ENCODE measurements at places on chromosomes 5 and 9. TPM values are rescaled to one million over a fixed set of nuclear protein-coding genes. Genes with fewer than 3 reads are reported as not detected.

DNA sequence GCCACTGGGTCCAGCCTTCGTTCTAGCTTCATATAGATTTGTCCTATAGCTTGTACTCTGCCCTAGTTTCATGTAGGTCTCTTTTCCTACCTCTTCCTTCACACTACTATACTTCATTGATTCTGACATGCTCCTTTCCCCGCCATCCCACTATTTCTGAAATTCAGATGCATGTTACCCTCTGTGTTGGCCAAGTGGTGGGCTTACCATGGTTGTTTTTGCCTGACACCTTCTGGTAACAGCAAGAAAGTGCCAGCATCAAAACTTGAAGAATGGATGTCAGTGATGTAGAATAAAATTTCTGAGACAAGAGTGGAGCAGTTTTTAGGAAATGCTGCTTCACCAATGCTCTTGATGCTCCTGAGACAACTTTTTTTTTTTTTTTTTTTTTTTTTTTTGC is 19.5 kb upstream of the SERINC5 start:
- peak; percentile 34 for DNase-seq

GRCh38 chr9:106467113-106467864 is 395.7 kb upstream of the ZNF462 start:
- DNase-seq: no peak

- DNase-seq: peak; percentile 4
Measured at GRCh38 chr5:158676642-158677469, 422.9 kb downstream of the EBF1 start.

- no peak for DNase-seq
Measured at GRCh38 chr5:139181835-139182452, 16.2 kb downstream of the SIL1 start.

GRCh38 chr9:125931211-125931610 is 184.0 kb downstream of the PBX3 start:
- no peak for DNase-seq

DNA sequence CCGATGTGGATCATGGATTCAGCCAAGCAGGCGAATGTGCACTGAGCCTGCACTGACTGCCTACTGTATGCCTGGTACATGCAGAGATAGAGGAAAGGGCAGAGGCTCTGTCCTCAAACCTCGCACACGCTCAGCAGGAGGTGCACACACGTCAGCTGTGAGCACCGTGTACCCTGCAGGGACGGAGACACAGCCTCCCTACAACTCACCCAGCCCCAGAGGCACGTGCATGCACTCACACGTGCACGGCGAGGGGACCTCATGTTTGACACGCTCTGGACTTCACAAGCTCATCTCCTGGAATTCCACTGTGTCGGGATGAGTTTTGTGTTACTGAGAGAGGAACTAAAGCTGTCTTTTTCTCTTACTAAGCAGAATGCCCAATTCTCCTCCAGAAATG is 48.4 kb downstream of the IRX2 start:
- no peak for DNase-seq

- DNase-seq: no peak
Measured at GRCh38 chr5:6393596-6394194, 15.3 kb upstream of the MED10 start.

GRCh38 chr5:160837749-160838593 is 14.0 kb downstream of the ATP10B start:
- no peak for DNase-seq

DNA sequence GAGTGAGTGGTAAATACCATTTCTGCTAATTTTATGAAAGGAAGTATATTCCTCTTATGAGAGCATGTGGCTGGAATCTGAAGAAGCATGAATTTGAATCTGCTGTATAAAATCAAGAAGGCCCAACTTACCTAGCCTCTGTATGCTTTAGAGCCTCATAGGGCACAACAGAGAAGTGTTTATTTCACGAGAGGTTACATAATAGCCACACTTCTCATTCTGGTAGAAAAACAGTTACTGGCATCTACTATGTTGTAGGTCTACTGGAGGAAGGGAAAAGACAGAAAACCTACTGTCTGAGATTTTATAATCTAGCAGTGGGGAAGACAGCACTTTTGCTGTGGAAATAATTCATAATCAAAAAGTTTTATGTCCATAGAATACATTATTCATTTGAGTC is 172.6 kb upstream of the ZNF608 start:
- DNase-seq: no peak

- DNase-seq: peak; percentile 61
Measured at GRCh38 chr9:133160742-133161546, 2.8 kb downstream of the GBGT1 start.

- peak; percentile 62 for DNase-seq
Measured at GRCh38 chr9:21964925-21965385, 29.2 kb downstream of the CDKN2A start.

GRCh38 chr5:62124266-62124665 is 181.7 kb upstream of the KIF2A start:
- DNase-seq: no peak

- DNase-seq: no peak
Measured at GRCh38 chr5:118042076-118042475, 946.3 kb downstream of the DTWD2 start.

- no peak for DNase-seq
Measured at GRCh38 chr5:431001-431710, 11.8 kb upstream of the EXOC3 start.

GRCh38 chr5:150644514-150644913 is 4.1 kb downstream of the SYNPO start:
- no peak for DNase-seq

The SLC45A2 gene
- not detected for total RNA-seq

The PCDHGA7 gene
- total RNA-seq: not detected

The IRGM gene
- total RNA-seq: 1.8 TPM

The SPATA31C1 gene
- total RNA-seq: not detected

The CNTRL gene
- 135 TPM for total RNA-seq

The TNFSF15 gene
- total RNA-seq: not detected

The VPS13A gene
- 53.1 TPM for total RNA-seq

The SELENOP gene
- 0.62 TPM for total RNA-seq

The COL5A1 gene
- total RNA-seq: 1.7 TPM

Measured in CD4-positive, CD25-positive, alpha-beta regulatory T cell (primary cell).